ENCODE measurements at places on chromosomes 16 and 17.

DNA sequence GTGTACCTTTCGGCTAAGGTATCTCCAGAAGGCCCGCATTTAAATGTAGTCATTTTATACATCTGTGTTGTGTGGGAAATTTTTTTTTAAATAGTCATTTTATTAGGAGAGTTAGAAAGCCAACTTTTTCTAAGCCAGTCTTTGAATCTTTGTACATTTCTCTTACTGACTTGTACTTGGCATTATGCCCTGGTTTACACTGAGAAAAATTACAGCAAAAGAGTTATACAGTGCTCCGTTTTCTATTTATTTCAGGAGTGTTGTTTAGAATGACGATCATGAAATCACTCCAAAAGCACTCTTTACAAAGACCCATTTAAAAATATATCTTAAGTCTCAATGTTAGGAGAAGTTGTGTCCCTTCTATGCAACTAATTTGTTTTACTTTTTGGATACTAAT lies 91.8 kb downstream of the CYB561 start:
- no peak for DNase-seq

DNA sequence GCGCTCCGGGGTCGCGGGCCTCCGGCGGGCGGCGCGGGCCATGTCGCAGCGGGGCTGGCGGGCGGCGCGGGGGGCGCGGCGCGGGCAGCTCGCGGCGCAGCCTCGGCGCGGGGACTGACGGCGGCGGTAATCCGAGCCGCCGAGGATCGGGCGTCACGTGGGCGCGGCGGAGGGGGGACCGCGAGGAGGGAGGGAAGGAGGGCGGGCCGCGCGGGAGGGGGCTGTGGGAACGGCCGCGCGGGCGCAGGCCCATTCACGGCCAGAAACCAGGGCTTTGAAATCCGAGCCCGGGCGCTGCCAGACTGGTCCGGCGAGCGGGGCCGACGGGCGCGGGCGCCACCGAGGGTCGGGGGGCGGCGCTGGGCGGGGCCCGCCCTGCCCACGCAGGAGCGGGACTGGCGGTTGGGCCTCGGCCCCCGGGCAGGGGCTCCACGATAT lies at the start of gene MTSS2:
Gene MTSS2, minus strand, starts transcription at position 116 of the 438 bp plus-strand sequence. CDS start 262 bp downstream, outside the sequence.
- DNase-seq = peak; percentile 34

GRCh38 chr17:81713004-81713555 lies 996 bp downstream of the SLC25A10 start:
- no peak for DNase-seq

DNA sequence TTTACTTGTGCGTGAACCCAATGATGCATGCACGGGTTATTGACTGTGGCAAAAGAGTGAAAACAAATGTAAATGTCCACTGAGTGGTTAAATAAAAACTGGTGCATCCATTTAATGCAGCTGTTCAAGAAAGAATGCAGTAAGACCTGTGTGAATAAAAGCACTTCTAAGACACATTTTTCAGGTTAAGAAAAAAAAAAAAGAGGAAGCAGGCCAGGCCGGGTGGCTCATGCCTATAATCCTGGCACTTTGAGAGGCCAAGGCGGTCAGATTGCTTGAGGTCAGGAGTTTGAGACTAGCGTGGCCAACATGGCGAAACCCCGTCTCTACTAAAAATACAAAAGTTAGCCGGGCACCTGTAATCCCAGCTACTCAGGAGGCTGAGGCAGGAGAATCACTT lies 11.8 kb downstream of the CNGB1 start:
- no peak for DNase-seq

DNA sequence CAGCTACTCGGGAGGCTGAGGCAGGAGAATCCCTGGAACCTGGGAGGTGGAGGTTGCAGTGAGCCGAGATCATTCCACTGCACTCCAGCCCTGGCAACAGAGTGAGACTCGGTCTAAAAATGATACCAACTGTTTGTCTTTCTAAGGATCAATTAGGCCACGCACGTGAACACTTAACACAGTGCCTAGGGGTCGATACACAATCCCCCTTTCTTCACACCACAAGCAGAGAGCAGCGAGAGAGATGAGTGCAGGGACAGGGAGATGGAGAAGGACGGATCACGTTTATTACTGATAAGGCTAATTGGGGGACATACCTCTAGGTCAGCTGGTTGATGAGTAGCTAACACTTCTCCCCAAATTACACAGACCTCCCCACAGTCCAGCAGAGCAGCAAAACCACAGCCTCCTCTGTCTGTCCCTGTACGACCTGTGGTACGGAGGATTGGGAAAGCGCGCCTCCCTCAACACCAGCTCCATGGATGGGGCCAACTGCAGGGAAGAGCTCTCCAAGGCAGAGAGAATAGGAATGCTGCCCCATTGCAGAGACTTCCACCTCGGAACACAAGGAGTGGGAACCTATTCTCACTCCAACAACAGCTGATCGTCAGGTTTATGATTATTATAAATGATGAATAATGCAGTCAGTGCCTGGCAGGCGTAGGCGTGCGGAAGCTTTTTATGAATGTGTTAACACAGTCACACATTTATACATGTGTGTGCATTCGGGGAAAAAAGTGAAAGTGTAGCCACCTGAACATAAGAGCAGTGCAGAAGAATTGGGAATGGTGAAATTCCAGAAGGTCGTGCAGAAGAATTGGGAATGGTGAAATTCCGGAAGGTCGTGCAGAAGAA lies 155.1 kb downstream of the C16orf95 start:
- no peak for DNase-seq

DNA sequence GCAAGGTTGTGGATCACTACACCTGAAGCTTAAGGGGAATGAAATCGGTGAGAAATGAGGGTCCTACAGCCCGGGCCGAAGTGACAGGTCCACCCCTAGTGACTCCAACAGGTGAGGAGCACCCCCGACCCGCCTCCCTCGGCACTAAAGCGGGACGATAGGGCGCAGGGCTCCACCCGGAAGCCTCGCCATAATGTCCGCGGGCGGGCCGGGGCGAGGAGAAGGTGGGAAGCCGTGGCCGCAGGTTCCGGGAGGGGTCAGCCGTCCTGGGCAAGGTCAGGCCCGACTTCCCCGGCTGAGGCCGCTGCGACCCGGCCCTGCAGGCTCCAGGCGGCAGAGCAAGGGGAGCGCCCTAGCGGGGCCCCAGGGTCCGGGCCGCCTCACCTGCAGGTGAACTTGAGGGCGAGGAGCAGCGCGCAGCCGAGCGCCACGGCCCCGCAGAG lies 543 bp downstream of the TXNDC11 start:
- DNase-seq = no peak

- DNase-seq = no peak
These were observed 3.3 kb upstream of the FASN start for GRCh38 chr17:82101301-82101715.

DNA sequence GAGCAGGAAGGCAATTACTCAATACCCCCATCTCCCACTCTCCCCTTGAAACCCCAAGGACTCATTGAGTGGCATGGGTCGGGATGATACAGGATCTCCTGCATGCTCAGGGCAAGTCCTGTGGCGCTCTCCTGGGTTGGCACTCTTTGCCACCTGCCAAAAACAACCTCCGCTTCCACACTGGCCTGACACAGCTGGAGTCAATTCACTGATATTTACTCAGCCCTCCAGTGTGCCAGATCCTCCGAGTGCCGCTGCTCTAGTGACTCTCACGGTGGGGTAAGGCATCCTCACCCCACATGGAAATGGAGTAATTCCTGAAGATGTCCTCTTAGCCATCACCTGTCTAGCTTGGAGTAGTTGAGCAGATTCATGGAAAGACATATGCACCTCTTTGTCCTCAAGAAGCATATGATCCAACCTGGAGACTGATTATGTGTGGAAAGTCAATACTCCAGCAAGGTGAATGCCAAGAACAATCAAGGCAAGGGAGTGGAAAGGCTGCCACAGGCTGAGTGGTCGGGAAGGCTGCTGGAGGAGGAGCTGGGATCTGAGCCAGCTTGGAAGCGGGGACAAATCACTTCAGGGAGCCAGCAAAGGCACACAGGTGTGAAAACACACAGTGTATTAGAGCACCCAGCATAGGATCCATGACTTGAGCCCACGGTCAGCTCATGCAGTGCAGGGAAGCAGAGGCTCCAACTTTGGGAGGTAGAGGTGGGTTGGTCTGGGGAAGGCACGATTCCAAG lies 12.6 kb upstream of the GOSR2 start:
- DNase-seq = no peak

GRCh38 chr16:57956270-57956808 lies 14.6 kb downstream of the CNGB1 start:
- no peak for DNase-seq

DNA sequence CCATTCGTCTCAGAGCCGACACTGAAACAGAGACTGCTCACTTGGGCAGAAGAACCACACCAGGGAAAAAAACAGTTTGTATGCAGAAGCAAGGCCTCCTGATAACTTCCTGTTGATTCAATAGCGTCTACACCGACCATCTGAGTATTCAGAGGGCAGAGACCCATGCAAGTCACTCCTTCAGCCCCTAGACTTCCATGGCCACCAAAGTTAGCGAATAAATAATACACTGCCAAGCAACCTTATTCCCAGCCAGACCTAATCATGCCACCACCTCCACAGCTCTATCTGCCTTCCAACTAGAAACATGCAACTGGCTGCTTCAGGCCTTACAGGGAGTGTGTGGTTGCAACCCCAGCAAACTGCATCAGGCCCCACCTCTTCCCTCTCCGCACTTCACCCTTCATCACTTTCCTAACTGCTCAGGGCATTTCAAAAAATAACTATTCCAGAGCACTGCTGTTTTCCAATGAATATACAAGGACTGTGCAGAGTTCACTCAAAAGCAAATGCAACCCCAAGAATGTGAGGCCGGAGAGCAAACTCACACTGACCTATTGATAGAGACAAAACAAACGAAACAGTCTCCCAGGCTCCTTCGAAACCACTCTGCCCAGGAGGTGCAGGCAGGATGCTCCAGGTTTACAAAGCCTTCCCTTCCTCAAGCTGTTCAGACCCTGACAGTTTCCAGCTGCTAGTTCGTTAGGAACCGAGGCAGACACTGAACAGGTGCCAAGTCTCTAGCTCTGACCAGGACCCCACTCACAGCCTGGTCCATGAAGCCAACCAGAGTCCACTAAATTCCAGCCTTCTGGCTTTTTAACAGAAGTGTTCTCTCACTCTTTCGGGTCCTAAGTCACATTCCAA lies 3.6 kb downstream of the USP7 start:
- DNase-seq = no peak

DNA sequence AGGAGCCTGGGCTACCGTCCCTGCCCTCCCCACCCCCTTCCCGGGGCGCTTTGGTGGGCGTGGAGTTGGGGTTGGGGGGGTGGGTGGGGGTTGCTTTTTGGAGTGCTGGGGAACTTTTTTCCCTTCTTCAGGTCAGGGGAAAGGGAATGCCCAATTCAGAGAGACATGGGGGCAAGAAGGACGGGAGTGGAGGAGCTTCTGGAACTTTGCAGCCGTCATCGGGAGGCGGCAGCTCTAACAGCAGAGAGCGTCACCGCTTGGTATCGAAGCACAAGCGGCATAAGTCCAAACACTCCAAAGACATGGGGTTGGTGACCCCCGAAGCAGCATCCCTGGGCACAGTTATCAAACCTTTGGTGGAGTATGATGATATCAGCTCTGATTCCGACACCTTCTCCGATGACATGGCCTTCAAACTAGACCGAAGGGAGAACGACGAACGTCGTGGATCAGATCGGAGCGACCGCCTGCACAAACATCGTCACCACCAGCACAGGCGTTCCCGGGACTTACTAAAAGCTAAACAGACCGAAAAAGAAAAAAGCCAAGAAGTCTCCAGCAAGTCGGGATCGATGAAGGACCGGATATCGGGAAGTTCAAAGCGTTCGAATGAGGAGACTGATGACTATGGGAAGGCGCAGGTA lies 762 bp downstream of the CDK12 start:
- DNase-seq = no peak

DNA sequence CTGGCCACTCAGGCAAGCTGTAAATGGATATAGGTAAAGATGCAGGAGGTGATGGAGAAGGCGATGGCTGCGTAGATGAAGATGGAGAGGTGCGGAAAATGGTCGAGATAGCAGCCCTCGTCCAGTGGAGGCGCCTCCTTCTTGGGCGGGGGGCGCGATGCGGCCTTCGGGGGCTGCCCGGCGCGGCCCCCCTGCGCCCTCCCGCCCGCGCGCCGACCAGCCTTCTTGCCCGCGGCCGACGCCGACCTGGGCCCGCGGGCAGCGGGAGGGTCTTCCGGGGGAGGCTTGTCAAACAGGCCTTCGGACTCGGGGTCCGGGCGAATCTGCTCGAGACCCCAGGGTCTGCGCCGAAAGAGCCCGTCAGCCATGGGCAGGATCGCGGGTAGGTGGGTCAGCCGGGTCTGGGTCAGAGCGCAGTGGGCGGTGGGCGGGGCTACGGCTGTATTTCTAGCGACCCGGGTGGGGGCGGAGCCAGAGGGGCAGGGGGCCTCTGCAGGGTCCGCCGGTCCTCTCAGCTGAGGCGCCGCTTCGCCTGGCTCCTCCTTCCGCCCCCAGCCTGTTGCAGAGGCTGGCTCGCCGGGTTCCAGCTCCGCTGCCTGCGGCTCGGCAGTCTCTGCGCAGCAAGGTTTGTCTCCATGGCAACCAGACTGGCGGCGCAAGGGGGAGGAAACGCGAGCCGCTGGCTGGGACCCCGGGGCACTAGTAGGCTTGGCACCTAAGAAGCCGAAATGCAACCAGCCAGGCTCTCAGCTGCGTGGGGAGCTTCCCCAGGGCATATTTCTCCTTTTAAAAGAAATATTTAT lies 14.4 kb downstream of the MIS12 start:
- DNase-seq = no peak

DNA sequence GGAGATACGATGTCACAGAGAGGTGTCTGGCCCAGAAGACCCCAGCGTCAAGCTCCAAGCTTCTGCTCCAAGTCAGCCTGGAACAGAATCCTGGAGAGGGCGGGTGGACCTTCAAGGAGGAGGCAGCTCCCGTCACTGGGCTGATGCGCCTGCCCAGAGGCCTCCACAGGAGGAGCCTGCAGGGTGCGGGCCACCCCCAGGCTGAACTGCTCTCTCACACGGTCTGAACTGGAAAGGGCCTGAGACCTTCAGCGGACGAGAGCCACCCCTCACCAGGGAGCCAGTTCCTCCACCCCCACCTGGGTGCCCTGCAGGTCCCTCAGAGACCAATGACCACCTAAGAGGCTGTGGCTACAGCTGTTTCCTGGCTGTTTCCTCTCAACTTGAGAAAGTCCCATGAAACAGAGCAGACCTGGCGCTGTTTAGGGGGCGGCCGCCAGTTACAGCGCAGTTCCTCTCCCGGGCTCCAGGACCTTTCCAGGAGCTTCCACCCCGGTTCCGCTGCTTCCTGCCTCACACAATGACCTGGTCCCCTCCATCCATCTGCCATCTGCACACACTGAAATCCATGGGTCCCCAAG lies 36.0 kb upstream of the KLHDC4 start:
- DNase-seq = no peak

DNA sequence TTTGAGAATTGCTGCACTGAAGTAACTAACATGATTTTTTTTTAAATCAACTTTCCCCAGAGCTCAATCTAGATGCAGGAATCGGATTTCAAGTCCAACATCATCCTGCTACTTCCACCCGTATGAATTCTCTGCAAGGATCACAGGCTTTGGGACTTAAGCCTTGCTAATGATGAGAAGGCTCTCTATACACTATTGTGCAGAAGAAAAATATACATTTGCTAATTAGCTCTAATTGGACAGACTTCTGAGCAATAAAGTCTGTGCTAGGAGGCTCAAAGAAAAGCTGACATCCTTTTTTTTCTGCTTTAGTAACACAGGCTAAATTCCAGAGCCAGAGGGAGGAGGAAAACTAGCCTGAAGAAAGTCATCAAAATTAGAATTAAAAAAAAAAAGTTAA lies 433.6 kb downstream of the PMP22 start:
- no peak for DNase-seq
